Activated CD4-positive, alpha-beta memory T cell treated with anti-CD3 and anti-CD28 coated beads for 36 hours (primary cell): ENCODE measurements at places on chromosomes 2 and 18. TPM values are rescaled to one million over a fixed set of nuclear protein-coding genes. Genes with fewer than 3 reads are reported as not detected.

GRCh38 chr2:196112418-196113034 lies 43.9 kb upstream of the DNAH7 start:
- DNase-seq, result no peak
- no peak overlapping the region for H3K4me3 ChIP-seq
- no peak overlapping the region for H3K27ac ChIP-seq
- no peaks in the 10 kb centered on the region for H3K27me3 ChIP-seq

- no peaks in the 10 kb centered on the region for H3K27me3 ChIP-seq
- no peak overlapping the region for H3K4me3 ChIP-seq
- no peak overlapping the region for H3K27ac ChIP-seq
- no peak for DNase-seq
These were observed 240.8 kb downstream of the PLCL1 start for GRCh38 chr2:198045227-198045626.

Gene UGT1A6
- total RNA-seq, result not detected

Gene GNLY
- total RNA-seq, result 22.8 TPM

Gene ANKRD53
- not detected for total RNA-seq

Gene AP1S3
- total RNA-seq, result 10.1 TPM
